NCI-H446 (cell line): ENCODE measurements at places on chromosomes 7 and 10.

DNA sequence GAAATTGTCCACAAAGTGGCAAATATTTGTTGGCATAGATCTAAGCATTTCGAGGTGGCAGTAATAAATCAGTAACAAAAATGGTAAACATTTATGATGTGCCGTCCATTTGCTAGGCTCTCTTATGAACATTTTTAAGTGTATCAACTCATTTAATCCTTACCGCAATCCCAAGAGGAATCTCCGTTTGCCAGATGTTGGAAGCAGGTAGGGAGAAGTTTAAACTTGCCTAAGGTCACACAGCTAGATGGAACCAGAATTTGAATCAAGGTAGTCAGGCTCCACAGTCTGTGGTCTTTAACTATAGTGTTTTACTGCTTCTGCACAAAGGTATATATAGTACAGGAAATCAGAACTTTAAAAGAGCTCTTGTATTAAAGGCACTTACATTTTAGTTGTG, 2.6 kb downstream of the MKLN1 start:
- DNase-seq: no peak

DNA sequence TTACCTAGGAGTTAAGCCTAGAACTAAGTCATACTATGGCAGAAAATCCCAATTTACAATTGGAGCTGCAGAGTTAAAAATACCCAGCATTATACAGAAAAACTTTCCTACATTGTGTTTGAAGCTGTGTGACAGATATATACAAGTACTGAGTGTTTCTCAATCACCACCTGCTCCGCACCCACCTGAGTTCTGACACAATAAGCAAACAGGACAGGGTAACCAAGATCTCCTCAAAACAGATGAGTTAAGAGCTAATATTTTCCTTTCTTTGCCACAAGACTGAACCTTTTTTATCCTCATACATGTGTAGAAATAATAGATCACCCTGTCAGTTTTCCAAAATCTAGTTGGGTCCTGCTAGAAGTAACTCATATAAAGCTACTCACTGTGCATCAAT, 186.3 kb downstream of the DOCK4 start:
- DNase-seq: no peak

- no peak for DNase-seq
These were observed 63.1 kb downstream of the EEPD1 start for GRCh38 chr7:36216063-36216684.

DNA sequence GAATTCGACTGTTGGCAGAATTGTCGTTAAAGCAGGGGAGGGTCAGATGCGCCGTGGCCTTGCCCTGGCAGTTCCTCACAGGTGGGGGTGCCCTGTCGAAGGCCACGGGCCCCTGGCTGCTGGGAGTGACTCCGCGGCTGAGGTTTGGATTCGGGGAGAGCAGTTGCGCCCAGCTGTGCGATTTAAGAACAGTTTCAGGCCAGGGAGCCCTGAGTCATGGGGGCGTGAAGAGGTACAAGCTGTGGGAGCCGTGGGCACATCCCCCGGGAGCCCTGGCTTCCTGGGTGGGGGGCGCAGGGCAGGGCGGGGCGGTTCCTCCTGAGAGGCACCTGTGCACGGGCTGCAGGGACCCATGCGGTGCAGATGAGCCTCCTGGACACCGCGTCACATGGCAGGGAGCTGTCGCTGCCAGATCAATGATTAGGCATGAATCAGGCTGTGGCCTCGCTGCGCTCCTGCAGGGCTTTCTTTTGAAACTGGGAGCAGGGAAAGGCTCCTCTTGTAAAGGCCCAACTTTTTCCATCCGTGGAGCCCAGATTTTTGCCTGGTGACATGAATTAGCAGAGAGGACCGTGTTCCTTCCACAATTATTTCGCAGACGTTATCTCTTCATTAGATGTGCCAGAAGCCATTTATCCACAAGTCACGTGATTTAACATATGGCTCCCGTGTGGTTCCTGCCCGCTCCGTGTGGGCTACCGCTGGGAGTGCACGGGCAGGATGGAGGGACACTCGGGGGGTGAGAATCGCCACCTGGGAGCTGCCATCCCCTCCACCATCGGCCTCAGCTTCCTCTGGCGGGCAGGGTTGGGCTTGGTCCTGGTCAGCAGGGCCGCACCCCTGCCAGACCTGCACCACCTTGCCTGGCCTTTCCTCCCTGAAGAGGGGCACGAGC, 918 bp downstream of the PWWP2B start:
- no peak for DNase-seq

GRCh38 chr10:2680821-2681220, 386.5 kb upstream of the PFKP start:
- no peak for DNase-seq

DNA sequence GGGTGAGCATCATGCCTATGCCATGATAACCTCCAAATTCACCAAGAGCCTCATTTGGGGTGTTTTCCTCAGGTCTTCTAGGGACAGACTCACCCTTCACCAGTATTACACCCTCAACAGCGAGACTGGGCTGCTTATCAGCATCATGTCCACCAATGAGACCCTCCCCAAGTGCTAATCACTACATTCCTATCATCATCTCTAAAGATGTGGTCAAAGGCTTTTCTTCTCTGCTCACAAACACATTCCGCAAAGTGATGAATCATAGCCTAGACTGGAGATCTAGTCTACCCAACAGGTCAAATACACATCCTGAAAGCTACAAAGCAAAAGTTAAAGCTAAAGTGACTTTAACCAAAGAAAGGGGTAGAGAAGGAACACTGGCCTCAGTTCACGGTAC, 75.3 kb upstream of the C7orf33 start:
- no peak for DNase-seq

DNA sequence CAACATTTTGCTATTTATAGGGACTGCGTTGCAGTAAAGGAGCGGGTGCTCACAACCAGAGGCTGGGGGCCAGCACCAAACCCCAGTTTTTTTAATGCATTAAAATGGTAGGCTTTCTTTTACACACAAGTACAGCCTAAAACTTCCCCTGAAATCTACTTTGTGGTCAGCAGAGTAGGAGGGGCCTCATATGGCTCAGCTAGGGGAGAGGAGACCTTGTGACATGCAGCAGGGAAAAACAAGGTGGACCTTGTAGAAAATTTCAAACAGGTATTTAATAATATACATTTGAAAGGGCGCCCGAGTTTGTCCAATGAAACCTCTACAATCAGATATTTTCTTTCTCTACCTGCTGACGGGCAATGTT, 1.4 kb downstream of the CCDC136 start:
- DNase-seq: no peak

- no peak for DNase-seq
These were observed at the start of gene TNS3 for GRCh38 chr7:47581804-47582763. TNS3 (minus strand) TSS chr7:47582111; CDS start chr7:47439636, 142,475 bp downstream.

GRCh38 chr10:21860718-21861117, 142.8 kb downstream of the DNAJC1 start:
- DNase-seq: no peak

- DNase-seq: no peak
These were observed 21.5 kb downstream of the HERC4 start for GRCh38 chr10:68053553-68053952.

GRCh38 chr10:101301111-101301731, 52.7 kb upstream of the BTRC start:
- peak; percentile 59 for DNase-seq

GRCh38 chr7:139393621-139394211, 34.0 kb downstream of the LUC7L2 start:
- no peak for DNase-seq

GRCh38 chr7:36107926-36108631, 45.0 kb upstream of the EEPD1 start:
- no peak for DNase-seq

DNA sequence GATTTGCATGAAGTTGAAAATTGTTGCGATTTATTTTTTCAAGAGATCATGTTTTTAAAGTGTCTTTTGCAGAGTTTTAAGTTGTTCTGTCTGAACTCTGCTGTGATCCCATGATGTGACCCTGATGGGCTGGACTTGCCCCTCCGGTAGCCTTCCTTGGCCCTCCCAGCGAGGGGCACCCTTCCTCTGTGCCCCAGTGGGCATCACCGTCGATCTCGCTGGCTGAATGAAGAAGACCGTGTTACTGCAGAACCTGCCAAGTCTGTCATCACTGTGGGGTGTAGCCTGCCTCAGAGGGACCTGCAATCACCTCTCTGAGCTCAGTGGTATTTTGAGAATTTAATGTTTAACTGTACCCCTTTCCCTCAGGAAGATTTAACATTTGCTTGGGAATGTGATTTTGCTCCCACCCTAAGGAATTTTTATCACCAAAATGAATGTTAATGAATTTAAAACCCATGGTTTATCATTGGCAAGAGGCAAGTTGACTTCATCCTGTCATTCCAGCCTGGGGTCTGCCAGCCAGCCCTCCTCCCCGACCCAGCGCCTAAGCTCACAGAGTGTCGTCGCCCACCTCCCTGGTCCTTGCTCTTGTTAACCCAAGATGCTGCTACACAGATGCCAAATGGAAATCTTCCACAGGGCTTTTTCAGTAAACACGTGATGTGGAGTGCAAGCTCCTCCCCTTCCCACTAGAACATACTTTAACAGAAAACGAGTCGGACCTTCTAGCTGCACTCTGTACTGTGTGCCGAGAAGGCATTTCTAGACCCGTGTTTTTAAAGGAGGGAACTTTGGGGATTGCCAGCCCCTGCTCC, 115.4 kb downstream of the NT5C2 start:
- no peak for DNase-seq

- no peak for DNase-seq
These were observed 5.1 kb upstream of the PCBD1 start for GRCh38 chr10:70893227-70894006.

GRCh38 chr7:67311901-67312300, 315.3 kb downstream of the TYW1 start:
- no peak for DNase-seq
